ENCODE measurements at places on chromosomes 7 and 10.

DNA sequence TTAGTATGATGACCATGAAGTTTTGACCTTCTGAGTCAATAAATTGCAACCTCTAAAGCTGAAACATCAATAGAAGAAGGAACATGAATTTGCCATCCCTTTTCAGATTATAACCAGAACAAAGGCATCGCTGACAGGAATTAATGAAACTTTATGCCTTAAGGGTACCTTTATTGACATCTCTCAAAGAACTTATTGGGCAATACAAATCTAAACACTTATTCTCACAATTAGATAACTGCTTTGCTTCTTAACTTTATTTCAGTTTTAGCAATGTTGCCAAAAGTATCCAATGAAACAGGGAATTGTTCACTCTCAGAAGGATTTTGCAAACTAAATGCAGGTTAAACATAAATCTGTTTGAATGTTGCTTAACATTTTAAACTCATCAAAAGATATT is 116.0 kb downstream of the ELAPOR2 start:
- DNase-seq = no peak

DNA sequence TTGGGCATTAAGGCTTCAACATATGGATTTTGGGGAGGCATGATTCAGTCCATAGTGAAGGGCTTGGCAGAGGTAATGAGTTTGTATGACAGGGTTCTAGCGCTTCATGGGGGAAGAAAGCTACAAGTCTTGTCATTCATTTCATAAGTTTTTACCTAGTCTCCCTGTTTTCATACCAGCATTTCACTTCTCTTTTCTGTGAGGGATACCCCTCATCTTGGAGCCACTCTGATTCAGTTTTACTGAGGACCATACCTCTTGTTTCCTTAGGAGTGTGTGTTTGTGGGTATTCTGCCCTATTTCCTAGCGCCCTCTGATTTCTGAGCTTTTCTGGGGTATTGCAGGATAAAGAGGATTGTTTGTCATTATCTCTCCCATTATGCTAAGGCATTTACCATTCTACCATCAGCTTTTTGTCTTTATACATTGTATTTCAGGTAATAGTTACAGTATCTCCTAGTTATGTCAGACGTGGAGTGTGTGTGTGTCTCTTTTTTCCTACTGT is 6.8 kb downstream of the RSBN1L start:
- DNase-seq = no peak

DNA sequence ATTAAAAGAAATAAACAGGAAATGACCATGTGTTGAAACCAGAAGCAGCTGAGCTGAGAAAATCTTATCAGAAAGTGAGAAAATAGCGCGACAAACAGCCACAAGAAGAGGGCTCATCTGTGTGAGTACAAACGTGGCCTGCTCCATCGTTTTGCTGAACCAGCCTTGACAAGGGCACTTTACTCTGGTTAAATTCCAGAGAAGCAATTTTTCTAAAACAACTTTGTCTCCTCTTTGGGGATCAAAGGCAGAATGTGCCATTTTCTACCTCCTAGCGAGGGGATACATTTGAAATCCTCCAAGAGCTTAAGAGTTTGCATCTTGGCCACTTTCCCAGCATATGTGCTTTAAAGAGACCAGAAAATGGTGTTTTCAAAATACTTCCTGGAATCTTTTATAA is 51.3 kb upstream of the VIPR2 start:
- DNase-seq = no peak

DNA sequence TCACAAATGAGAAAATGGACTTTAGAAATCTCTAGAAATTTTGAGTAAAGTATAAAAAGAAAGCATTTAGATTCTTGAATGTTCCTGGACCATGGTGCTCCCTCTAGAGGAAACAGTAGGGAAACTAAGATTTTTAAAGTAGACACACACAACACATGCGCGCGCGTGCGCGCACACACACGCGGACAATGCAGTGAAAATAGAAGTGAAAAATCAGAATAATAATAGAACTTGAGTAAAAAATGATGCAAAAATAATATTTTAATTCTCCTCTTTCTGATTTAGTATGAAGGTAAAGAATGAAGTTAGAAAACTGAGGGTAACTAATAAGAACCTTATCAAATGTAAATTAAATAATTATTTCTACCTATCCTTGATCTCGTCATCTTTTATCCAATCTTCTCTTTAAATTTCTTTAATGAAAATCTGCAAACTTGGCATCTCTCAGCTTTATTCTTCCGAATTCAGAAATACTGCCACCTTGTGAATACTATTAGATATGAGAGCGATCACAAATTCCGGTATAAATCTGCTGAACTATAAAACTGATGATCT is 117.0 kb upstream of the AMPH start:
- no peak for DNase-seq

DNA sequence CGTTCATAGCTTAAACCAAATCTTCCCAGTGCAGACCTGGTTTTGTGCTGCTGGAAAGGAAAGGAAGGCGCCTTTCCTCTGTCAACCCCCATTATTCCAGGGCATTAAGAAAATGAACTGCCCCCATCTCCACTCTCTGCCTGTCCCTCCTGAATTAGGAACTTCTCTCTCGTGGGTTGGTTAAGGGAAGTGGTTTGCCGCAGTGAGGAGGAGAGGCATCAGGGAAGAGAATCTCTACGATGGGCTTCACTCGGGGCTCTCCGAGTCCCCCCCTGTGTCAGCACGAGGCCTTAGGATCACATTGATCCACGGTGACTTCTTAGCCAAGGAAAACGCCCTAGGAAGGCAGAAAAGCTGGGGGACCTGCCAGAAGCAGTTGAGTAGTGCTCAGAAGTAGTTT is 53.9 kb upstream of the LYZL2 start:
- no peak for DNase-seq

- DNase-seq = no peak
These were observed 3.6 kb downstream of the ZEB1 start for GRCh38 chr10:31322647-31323046.

GRCh38 chr10:72034761-72035160 is 53.6 kb downstream of the SPOCK2 start:
- no peak for DNase-seq

DNA sequence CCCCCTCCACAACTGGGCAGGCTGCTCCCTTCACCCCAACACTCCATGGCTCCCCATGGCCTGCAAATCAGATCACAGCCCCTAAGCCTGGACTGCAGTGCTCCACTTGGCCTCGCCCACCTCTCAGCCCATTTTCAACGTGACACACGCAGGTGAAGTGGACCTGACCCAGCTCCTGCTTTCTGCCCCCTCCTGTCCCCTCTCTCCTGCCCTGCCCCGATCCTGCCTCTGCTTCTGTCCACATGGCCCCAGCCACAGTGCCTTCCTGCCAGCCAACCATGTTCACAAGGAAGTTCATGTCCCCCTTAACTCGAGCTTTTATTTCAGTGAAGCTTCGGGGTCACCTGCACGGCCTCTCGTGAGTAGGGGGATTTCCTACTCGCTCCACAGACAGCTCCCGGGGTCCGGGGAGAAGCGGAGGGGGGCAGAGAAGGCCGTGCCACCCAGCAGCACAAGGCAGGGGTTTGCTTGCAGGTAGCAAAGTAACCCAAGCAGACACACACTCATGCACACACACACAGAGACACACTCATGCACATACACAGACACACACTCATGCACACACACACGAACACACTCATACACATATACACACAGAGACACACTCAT is 537.5 kb downstream of the DNAJB6 start:
- no peak for DNase-seq

DNA sequence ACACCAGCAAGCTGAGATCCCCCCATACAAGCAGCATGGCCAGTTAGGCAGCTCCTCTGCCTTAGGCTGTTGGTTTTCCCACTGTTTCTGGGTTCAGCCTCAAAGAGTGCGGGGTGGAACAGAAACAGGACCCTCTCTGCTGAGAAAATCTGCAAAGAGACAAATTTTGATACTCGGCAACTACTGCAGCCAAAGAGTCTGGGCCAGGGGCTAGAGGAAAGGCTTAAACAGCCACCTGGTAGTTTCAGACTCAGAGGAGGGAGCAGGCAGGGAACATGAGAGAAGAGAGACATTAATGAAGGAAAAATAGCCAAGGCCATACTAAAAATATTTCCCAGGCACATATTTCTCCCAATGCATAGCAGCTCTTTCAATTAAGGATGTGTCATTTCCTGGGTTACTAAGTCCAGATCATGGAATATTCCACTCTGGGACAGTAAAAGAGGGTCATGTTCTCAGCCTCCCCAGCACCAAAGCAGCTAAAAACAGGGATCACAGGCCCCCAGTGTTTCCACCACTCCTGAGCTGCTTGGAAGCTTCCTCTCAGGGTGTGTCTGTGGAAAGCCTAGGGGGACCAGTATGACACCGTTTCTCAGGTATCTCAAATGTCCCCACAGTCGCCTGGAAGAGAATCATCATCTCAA is 29.8 kb downstream of the PDLIM1 start:
- no peak for DNase-seq

DNA sequence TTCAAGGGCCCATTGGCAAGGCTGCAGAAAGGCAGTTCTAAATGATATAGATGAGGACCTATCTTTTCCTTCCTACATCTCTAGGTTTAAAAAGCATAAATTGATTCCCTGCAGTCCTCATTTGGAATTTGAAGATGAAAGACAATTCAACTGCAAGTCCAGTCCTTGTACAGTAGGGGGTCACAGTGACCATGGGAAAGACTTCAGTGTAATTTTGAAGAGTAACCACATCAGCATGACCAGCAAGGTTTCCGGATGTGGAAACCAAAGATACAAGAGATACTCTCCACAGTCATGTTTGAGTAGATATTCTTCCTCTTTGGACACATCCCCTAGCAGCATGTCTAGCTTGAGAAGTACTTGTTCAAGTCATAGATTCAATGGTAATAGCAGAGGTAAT is 539.3 kb upstream of the TEX47 start:
- DNase-seq = no peak

- no peak for DNase-seq
These were observed 88.7 kb downstream of the IMMP2L start for GRCh38 chr7:111473449-111474198.

DNA sequence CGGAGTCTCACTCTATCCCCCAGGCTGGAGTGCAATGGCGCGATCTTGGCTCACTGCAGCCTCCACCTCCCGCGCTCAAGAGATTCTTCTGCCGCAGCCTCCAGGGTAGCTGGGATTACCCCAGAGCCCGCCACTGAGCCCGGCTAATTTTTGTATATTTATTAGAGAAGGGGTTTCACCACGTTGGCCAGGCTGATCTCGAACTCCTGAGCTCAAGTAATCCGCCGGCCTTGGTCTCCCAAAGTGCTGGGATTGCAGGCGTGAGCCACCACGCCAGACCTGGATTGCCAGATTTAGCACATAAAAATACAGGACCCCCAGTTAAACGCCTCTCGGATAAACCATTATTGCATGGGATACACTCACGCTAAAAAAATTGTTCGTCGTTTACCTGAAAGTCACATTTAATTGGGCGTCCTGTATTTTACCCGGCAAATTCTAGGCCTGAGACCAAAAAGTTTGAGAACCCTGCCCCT is 375 bp upstream of the GATAD1 start:
- no peak for DNase-seq

- DNase-seq = no peak
These were observed 152.1 kb downstream of the NOC3L start for GRCh38 chr10:94210440-94211168.

DNA sequence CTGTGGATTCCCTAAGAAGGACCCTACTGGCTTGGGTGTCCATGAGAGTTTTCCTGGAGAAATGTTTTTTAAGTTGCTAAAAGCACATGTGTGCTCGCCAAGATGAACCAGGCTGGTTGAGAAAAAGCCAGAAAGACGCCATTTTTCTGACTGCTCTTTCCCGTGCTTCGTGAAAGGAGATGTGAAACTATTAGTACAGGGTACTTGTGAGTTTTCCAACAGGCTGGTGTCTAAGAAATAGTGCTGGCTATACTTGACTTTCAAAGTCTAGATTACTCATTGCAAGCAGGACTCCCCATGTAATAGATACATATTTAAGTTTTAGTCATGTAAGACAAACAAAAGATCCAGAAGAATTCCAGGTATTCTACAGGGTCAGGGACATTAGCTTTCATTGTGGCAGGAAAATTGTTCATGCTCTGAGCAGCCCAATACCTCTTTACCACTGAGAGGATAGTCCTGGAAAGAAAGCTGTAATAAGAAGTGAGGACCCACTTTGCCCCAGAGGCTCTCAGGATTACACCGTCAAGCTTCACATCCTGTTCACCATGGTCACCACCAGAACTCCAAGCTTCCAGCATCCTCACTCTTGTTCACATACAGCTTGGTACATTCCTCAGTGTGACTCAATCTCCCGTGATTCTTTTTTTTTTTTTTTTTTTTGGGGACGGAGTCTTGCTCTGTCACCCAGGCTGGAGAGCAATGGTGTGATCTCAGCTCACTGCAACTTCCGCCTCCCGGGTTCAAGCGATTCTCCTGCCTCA is 43.8 kb upstream of the ICA1 start:
- DNase-seq = no peak

- no peak for DNase-seq
These were observed 118.8 kb downstream of the EBF3 start for GRCh38 chr10:129845111-129845753.

DNA sequence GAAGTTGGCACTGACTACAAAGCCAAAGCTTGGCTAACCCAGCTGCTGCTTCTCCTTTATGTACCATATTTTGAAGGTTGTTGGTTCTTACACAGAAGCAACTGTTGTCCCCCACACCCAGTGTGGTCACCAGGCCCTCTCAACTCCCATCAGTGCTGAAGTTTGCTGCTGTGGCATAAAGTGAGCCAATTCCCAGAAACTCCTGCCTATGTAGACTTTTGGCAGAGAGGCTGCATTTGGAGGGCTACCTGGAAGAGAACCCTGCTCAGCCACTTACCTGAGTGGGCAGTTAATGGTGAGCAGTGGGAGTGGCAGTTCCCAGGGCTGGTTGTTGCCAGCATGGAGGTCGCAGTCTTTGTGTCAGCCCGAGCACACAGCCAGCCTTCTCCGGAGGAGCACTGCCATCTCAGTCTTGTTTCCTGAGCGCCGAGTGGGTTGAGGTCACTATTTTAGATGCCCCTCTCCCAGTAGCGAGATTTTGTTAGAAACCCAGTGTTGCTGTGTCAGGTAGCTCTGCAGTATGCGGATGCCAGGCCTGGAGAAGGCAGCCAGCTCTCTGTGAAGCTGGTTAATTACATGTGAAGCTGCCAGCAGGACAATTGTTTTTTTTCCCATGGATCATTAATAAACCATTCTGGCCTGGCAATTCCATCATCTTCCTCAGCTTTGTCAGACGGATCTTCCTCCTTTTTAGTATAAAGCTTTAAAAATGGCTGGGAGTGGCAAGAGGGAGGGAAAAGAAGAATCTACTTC is 24.5 kb downstream of the LRRC4 start:
- DNase-seq = no peak

GRCh38 chr10:96416643-96417042 is 57.8 kb upstream of the OPALIN start:
- no peak for DNase-seq

DNA sequence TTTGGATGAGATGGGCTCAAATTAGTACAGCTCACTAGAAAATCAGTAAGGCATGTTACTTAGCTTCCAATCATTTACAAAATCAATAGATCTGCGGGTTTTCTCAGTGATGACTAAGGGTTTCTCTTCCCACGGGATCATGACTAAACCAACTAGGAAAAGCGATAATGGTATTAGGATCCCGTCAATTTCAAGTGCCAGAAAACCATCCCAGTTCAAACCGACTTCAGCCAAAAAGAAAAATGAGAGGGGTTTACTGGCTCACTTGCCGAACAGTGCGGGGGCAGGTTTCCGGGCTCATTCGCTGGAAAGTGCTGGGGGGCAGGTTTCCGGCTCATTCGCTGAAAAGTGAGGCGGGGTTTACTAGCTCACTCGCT is 62.1 kb upstream of the LYZL2 start:
- no peak for DNase-seq

Measured in stimulated activated CD4-positive, alpha-beta T cell treated with anti-CD3 and anti-CD28 coated beads, Interleukin-15, amount 100 ng/mL, for 48 hours (primary cell).